ENCODE measurements at places on chromosomes 16 and 17.

GRCh38 chr16:87344931-87345631 is 27.9 kb upstream of the C16orf95 start:
- no peak for DNase-seq

DNA sequence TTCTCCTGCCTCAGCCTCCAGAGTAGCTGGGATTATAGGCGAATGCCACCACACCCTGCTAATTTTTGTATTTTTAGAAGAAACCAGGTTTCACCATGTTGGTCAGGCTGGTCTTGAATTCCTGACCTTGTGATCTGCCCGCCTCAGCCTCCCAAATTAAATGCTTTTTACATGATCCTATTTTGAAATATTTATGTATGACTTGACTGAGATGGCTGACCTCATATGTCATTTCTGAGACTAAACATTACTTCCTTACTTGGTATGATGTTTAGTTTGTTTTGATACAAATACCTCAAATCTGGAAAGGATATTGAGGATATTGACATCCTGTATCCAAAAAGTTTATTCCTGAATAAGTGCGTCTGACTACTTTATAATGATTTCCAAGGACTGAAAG is 11.9 kb downstream of the CALCOCO2 start:
- DNase-seq: no peak

DNA sequence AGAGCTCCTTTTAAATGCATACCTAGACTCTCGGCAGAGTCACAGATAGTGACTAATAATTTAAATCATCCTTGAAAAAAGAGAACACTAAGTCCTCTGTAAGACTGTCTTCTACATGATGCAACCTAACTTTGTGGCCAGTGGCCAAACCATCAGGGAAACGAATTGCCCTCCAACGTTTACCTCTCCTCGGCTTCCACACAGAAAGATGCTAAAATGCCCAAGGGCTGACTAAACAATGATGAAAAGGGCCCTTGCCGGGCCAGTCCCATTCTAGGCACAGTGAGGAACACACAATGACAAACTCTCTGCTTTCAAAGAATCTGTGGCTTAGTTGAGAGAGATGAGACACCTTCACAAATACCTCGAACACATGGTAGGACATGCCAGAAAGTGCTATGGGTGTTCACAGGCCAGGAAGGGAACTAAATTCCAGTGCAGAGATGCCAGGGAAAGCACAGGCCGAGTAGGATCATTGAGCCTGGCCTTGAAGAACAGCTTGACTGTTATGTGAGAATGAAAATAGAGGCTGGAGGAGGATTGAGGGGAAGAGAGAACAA is 35.3 kb upstream of the PITPNM3 start:
- no peak for DNase-seq

DNA sequence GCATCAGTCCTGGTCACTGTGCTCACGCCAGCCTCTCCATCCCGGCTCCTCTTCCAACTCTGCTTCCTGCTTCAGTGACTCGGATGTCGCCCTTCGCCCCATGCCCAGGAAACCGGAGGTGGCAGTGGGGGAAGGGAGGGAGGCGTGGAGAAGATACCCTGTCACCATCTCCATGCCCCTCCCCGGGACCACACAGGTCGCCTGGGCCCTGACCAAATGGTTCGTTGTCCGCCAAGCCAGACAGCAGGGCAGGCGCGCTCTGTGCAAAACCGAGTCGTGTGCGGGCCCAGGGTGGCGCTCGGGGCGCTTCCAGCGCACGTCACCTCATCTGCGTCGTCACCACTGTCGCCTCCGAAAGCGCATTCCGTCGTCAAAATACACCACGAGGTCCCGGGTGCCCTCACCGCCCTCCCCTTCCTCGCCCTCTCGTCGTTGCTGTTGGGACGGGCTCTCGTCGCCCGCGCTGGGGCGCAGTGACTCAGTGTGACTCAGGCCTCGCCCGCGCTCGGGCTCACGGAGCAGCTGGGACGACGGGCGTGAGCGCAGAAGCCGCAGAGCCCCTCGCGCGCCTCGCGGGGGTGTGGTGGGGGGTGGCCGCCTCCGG is 39.2 kb downstream of the ZNF778 start:
- DNase-seq: peak; percentile 45

GRCh38 chr16:70612931-70613330 is 33.4 kb upstream of the IL34 start:
- no peak for DNase-seq

- DNase-seq: peak; percentile 11
These were observed at the start of gene LHX1 for GRCh38 chr17:36937001-36937958. Gene LHX1 (plus strand): TSS chr17:36937475. CDS start chr17:36938198, 723 bp downstream.

DNA sequence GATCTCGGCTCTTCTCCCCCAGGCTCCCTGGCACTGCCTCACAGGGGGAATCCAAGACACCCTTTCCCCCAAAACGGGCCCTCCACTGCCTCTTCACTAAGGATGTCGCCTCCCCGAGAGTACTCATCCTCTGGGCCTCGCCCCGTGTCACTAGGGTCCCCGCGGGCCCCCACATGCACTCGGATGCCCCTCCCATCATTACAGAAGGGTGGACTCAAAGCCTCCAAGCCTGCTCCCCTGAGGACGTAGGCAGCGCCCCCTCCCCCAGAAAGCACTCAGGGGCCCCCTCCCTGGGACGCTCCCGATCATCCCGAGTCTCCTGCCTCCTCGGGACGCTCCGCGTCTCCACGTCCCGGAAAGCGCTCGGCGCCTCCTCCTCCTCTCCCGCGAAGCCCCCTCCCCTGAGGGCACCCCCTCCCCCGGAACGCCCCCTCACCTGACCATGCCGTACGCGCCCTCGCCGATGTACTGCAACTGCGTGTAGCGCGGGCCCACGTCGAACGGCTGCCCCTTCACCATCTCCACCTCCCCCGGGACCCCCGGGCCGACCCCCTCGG is 338 bp downstream of the MAPK3 start:
- peak; percentile 76 for DNase-seq

DNA sequence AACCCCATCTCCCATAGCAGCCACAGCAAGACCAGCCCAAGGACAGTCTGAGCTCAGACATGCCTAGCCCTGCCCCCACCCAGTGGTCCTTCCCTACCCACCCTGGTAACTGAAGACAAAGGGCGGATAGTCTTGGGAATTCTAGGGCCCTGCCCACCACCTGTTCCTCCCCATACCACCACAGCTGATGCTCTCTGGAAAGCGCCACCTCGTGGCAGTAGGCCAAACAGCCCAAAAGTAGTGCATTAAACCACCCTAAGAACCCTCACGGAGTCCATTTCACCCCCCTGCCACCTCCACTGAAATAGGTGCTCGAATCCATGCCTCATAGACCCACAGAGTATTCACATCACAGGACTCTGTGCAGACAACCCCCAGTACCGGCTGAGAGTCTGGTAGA is 1021.4 kb downstream of the CDH8 start:
- DNase-seq: no peak

GRCh38 chr16:12758031-12758669 is 45.5 kb downstream of the CPPED1 start:
- DNase-seq: peak; percentile 38

- no peak for DNase-seq
These were observed 7.1 kb downstream of the TEKT3 start for GRCh38 chr17:15334266-15334665.

DNA sequence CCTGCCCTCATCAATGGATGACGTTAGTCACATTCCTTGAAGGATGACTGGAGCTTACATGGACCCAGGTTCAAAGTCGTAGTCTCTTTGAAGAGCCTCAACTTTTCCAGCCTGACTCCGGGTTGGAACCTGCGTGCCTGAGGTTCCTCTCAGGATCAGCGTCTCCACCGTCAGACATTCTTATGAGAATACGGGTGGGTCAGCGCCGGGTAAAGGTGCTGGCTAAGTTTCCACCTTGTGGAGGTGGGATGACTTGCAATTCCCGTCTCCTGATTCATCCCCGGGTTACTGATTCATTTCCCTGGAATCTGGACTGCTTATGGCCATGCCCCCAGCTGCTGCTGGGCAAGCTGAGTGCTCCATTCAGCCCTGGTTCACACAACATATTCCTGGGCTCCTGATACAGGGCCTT is 38.9 kb upstream of the CMIP start:
- DNase-seq: no peak

DNA sequence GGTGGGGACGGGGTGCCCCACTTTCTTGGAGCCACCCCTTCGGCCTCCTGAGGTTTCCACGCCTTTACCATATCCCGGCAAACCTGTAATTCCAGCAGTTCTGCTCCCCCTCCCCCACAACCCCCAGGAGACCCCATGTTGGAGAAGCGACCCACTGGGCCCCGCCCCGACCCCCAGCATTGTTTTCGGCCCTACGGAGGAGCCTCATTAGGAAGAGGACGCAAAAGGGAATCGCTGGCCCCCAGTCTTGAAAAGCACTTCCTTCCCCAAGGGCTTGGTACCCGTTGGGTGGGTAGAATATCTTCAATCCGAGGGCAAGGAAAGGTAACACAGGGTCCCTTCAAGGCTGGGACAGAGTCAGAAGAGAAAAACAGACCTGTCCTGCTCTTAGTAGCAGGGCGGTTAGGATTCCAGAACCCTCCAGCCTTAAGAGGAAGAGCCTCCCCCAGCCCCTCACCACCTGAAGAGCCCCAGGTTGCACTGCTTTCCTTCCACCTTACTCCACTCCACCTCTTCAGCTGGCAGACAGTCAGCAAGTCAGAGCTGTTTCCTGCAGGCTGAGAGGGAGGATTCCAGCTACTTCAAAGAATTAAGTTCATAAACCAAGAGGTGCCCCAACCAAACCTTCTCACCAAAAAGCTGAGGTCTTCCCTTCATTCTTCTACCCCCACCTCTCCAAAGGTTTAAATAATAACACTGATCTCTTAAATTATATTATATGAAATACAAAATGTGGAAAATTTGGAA is 803 bp upstream of the TLCD2 start:
- DNase-seq: no peak

DNA sequence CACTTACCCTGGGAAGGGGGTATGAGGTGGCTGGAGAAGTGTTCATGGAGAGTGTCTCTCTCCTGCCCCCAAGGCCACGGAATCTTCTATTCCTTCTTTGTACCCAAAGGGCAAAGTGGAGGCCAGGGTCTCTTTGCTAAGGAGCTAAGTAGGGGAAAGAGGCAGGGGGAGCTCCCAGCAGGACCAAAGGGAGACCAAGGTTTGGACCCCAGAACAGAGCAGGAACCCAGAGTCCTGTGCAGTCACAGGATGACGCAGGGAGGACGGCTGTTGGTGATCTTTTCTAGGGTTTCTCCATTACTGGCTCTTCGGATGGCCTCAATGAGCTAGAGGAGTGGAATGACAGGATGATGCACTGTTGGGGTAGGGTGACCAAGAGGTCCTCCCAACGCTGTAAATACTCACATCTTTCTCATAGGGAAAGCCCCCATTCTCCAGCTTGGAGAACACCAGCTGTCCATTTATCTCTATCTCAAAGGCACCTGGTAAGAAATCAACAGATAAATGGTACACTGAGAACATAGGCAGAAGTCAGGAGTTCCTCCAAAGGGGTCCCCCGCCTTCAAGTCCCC is 966 bp downstream of the MIEN1 start:
- no peak for DNase-seq

DNA sequence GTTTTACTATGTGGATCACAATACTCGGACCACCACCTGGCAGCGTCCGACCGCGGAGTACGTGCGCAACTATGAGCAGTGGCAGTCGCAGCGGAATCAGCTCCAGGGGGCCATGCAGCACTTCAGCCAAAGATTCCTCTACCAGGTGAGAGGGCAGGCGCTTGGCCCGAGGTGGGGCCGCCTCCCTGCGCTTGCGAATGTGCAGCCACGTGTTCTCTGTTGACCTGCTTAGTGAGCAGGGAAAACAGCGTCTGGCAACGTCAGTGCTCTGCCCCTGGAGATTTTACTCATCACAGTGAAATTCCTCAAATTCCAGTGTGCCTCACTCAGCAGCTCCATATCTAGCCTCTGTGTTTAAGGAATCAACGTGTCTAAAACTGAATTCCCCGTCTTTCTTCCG is 33.4 kb upstream of the CLEC18A start:
- DNase-seq: no peak

GRCh38 chr16:72221630-72222024 is 49.7 kb upstream of the PMFBP1 start:
- DNase-seq: no peak

DNA sequence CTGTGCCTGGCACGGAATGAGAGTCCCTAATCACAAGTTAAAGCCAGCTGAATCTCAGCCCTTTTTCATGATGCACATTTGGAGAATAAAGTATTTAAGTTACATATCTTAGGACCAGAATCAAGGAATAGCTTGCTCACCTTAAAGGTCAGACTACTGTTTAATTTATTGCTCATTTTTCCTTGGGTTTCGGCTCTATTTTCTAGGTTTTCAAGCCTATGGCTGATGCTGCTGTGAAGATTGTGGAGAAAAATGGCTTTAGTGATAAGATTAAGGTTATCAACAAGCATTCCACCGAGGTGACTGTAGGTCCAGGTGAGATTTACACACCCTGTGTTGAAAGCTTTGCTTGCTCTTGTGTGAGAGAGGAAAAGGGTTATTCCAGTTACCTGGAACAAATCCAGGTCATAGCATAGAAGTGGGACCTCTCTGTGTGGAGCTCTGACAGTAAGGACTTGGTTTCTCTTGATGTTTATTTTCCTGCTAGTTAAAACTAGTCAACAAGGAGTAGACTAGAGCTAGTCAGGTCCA is 18.1 kb downstream of the PRMT7 start:
- no peak for DNase-seq

GRCh38 chr16:169014-169413 is 3.2 kb downstream of the HBM start:
- peak; percentile 33 for DNase-seq

DNA sequence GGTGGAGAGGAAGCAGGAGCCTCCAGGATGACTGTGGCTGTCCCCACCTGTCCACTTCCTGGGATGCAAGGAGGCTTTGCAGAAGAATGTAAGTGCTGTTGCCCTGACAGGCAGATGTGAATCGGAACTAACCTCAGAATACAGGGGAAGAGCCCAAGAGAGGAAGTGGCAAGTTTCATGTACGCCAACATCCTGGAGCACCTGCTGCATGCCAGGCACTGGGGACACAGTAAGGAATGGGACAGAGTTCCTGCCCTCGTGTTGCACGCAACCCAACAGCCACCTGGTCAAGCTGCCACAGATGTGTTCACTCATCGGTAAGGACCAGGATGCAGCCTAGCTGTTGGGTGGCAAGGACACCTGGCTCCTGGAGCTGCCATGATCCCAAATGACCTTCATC is 98.6 kb upstream of the RPL38 start:
- no peak for DNase-seq

DNA sequence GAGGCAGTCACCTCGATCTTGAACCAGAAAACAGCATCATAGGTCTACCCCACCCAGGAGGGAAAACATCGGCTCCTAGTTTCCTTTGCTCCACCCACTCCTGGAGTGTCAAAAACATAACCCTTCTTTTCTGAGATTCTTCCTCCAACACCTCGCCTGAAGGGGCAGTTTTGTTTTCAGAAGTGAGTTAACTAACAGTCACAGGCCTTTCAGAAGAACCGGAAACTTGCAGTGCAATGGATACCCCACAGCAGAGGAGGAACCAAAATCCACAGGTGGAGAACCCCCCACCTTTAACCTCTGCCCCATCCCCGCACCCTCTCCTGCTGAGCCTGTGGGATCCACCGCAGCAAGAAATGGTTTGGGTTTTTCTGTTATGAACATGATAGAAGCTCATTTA is 7.8 kb upstream of the TEX2 start:
- DNase-seq: no peak

All from NCI-H146 (cell line).